ENCODE measurements at places on chromosomes 1 and 21.

- DNase-seq: no peak
These were observed 41.3 kb downstream of the RIPK4 start for GRCh38 chr21:41725421-41726031.

DNA sequence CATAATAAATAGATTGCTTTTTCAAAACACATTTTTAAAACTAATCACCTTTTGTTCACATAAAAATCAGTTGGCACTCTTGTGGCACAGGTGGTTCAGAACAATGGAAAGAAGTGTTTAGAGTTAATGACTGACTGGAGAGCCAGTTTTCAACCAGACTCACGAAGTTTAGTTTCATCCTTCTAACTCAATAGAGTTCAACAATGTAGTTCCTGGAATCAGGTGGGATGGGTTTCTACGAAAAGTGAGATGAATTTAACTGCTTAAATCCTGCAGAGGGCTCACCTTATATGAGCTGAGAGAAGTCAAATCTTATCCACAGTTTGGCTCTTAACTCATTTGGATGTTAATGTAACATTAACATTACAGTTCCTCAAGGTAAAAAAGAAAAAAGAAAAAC is 116.5 kb downstream of the SMYD2 start:
- no peak for DNase-seq

- DNase-seq: no peak
These were observed 2.3 kb upstream of the MED18 start for GRCh38 chr1:28326515-28326914.

DNA sequence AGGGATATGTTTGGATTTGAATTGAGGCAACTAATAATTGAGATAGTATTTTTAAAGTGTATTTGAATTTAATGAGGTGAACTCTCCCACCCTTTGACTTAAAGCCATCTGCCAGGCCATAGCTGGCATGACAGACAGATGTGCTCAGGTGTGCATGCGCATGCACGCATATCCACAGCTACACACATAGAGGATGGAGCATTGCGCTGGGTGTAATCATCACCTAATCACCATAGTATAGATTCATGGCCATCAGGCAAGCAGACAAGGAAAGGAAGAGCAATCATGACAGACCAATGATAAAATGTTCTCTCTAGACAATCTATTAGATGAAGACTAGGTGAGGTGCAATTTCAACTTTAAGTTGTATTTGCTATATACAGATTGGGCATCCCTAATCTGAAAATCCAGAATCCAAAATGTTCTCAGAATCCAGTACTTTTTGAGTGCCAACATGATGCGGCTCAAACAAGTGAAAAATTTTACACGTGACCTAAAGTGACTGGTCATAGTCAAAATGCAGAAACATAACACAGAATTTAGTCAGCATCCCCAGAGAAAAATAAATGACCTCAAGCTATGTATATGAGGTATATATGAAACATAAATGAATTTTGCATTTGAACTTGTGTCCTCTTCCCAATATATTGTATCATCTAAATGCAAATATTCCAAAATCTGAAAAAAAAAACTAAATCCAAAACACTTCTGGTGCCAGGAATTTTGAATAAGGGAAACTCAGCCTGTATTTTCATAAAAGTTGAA is 70.1 kb downstream of the PTPRC start:
- DNase-seq: no peak

DNA sequence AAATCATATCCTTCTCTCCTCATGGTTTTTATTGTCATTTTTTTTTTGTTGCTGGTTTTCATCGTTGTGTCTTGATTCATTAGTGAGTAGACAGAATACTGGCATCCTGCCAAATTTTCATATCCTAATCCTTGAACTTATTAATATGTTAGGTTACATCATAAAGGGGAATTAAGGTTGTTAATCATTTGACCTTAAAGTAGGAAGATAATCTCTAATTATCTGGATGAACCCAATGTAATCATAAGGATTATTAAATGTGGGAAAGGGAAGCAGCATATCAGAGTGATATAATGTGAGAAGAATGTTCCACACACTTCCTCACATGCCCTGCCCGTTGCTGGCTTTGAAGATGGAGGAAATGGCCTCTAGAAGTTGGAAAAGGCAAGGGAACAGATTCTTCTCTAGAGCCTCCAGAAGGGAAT is 299.7 kb downstream of the HMCN1 start:
- DNase-seq: no peak

DNA sequence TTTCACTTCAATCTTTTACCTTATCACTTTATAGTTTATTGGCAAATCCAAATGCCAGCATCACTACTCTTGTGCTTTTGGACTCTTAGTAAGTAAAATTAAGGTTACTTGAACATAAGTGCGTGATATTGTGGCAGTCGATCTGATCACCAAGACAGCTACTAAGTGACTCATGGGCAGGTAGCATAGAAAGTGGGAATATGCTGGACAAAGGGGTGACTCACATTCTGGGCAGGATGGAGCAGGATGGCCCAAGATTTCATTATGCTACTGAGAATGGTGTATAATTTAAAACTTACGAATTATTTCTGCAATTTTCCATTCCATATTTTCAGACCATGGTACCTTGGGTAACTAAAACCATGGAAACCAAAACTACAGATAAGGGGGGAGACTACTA is 120.2 kb downstream of the ROR1 start:
- DNase-seq: no peak
